ENCODE measurements at places on chromosomes 3 and 15.

- no peaks in the 10 kb centered on the region for H3K4me1 ChIP-seq
- H3K4me3 ChIP-seq: no peak overlapping the region
- no peak for DNase-seq
- H3K27me3 ChIP-seq: no peaks in the 10 kb centered on the region
- no peaks in the 10 kb centered on the region for H3K36me3 ChIP-seq
- no peak overlapping the region for H3K27ac ChIP-seq
Measured at GRCh38 chr3:67509471-67510075, 144.8 kb downstream of the SUCLG2 start.

DNA sequence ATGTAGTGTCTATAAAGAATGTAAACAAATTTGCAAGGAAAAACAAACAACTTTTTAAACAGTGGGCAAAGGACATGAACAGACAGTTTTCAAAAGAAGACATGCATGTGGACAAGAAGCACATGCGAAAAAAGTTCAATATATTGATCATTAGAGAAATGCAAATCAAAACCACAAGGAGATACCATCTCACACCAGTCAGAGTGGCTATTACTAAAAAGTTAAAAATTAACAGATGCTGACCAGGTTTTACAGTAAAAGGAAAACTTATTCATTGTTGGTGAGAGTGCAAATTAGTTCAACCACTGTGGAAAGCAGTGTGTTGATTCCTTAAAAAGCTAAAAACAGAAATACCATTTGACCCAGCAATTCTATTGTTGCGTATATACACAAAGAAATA is 47.1 kb upstream of the LSAMP start:
- H3K4me3 ChIP-seq: no peak overlapping the region
- no peak for DNase-seq
- no peaks in the 10 kb centered on the region for H3K27me3 ChIP-seq
- H3K4me1 ChIP-seq: no peaks in the 10 kb centered on the region
- no peaks in the 10 kb centered on the region for H3K36me3 ChIP-seq

DNA sequence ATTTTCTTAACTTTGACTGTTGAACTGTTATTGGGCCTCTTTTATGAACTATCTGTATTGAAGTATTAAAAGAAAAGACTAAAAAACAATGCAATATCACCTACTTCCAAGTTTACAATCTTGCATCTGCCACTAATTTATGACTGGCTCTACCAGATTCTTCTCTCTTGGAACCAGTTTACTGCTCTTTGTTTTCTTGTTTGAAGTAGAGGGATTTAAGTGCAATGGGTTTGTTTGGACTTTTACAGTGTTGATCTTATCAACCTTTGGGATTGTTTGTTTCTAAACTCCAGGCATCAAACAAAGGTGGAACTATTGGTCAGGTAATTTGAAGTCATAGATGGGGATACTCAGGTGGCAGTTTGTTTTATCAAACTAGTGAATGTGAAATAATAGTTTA is 43.0 kb upstream of the MEIS2 start:
- H3K27me3 ChIP-seq: no peaks in the 10 kb centered on the region
- no peak overlapping the region for H3K27ac ChIP-seq
- H3K36me3 ChIP-seq: no peaks in the 10 kb centered on the region
- H3K4me3 ChIP-seq: no peak overlapping the region

DNA sequence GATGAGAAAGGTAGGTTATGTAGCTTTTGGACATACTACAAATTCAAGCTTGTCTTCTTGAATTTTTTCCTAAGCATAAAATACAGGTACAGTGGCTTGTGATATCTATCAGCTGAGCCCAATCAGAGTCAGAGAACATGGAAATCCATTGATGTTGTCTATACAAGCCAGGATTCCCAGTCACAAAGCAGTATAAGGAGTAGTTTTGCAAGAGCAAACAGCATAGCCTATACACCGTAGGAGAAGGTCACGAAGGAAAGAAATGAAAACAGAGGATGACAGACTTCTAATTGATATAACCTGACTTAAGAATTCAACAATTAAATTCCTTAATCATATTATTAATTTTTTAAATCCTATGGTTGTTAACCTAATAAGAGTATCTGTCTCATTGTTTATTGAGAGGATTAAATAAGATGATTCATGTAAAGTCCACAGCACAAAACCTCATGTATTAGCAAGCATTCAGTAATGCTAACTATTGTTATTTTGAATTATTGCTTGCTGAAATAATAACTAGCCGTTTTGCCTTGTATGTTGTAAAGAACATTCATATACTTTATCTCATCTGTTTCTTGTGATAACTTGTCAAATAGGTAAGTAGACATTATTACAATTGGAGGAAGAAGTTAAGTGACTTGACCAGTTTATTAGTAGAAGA is 276.6 kb upstream of the ZPLD1 start:
- no peak overlapping the region for H3K27ac ChIP-seq
- no peak for DNase-seq
- no peak overlapping the region for H3K4me3 ChIP-seq
- H3K27me3 ChIP-seq: no peaks in the 10 kb centered on the region
- H3K36me3 ChIP-seq: no peaks in the 10 kb centered on the region

All from breast epithelium (tissue), 4 donors.